NCI-H774 (cell line): ENCODE measurements at places on chromosomes 11 and 22.

DNA sequence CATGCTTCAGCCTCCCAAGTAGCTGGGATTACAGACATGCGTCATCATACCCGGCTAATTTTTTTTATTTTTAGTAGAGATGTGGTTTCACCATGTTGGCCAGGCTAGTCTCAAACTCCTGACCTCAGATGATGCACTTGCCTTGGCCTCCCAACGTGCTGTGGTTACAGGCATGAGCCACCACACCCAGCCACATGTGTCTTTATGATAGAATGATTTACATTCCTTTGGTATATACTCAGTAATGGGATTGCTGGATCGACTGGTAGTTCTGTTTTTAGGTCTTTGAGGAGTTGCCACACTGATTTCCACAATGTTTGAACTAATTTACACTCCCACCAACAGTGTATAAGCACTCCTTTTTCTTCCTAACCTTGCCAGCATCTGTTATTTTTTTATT lies 276.2 kb downstream of the METTL15 start:
- DNase-seq: no peak

DNA sequence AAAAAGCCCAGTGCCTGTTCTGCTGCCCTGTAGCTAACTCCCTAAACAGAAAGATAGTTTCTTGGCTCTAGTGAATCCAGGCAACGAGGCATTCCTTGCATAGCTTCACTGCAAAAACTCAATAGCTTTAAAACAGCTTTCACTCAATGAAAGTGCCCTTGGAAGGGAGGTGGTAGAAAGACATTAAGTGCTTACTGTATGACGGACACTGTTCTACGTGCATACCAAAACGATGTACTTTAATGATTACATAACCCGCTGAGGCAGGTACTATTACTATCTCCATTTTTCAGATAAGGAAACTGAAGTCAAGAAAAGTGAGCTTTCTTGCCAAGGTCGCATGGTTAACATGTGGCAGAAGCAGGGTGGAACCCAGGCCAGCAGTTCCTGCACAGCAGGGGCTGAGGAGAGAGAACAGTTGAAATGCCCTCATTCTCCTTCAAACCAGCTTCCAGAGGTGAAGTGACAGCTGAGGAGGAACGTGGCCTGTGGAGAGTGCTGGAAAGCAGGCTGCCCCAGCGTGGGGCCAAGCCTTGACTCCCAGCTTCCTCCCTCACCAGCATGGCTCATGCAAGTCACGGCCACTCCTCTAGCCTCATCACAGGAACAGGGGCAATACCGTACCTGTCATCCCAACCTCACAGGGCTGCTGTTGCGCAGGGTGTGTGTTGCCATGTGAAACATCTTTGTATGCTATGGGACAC lies 227.5 kb upstream of the NARS2 start:
- no peak for DNase-seq

DNA sequence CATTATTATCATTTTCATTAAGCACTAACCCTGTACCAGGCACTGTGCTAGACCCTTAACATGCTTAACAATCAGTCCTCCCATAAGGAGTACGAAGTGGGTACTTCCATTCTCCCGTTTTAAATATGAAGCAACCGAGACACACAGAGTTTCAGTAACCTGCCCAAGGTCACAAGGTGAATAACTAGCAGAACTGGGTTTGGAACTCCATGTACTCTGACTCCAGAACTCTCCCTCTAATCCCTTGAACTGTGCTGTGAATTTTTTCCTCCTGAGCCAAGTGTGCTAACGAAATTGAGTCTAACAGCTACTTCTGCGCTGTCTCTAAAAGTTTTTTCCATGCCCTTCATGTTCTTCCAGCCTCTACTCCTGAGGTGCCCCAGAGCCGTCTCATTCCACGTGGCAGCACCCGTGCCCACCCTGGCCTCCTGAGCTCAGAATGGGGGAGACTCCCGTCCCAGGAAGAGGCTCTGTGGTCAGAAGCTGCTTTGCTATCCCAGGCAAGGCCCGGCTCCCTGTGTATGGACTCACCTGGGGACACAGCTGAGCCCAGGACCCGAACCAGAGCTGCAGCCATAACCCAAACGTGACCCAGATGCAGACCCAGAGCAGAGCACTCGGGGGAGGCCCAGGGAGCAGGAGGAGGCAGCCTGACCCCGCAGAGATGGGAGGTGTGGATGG lies 8.6 kb upstream of the TRIM29 start:
- no peak for DNase-seq

GRCh38 chr11:26730414-26731083 lies 8.7 kb upstream of the SLC5A12 start:
- no peak for DNase-seq

GRCh38 chr11:132171031-132171430 lies 800.6 kb downstream of the NTM start:
- DNase-seq: no peak

DNA sequence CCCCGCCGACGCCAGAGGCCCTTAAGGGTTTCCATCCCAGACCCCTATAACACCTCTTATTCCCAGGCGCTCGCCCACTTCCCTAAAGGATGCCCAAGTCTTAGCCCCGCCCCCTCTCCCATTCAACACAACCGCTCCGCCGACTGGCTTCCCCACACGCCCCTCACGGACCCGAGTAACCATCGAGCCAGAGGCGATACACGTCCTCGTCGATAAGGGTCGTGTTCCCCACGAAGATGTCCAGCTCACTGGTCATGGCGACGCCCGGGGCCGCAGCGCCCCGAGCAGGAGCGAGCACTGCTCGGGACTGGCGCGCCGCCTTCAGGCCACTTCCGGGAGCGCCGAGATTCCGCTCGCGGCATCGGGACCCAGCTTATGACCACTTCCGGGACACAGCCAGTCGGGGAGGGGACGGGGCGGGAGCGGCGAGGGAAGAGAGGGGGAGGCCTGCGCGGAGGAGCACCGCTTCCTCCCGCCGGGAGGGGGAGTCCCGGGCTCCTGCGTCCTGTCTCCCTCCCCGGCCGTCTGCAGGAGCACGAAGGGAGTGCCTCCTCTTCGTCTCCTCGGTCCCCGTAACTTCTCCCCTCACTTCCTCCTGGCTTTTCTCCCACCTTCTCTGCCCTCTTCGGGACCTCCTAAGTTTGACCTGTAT lies at the start of gene FIBP:
Gene FIBP (minus strand): TSS at position 309 of the 652 bp plus-strand sequence. CDS start 53 bp downstream, at position 256.
- DNase-seq: peak; percentile 98

DNA sequence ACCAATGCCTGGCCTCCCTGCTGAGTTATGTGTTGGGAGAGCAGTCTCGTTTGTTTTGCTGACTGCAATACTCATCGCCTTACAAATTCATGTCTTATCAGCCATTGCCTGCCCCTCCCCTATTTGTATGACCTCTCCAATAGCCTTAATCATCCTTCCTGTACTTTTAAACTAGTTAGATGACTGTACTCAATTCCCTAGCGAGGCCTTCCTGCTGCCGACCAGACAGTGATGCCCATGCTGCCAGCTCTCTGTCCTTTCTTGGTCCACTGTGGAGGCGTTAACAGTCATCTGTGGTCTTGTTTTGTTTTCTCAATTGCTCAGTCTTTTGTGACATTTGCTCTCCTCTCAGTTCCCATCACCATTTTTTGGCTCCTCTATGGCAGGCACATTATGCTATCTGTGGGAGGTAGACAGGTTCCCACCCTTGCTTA lies 20.3 kb upstream of the YPEL1 start:
- DNase-seq: no peak

GRCh38 chr11:69485337-69486041 lies 4.0 kb downstream of the LINC01488 start:
- no peak for DNase-seq

DNA sequence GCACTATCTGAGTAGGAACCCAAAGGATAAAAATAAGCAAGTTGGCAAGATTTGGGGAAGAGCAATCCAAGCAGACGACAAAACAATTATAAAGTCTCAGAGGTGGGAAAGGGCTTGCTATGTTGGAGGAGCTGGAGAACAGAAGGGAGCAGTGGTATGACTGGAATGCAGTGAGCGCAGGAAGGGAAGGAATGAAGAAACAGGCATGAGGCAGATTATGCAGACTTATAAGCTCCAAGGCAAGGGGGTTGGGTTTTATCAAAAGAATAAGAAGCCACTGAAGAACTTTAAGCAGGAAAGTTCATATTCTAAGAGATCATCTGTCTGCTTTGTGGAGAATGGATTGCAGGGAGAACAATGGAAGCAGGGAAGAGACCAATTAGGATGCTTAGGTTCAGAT lies 31.7 kb downstream of the PGM2L1 start:
- DNase-seq: no peak

GRCh38 chr11:79013509-79013908 lies 427.3 kb downstream of the TENM4 start:
- no peak for DNase-seq

- DNase-seq: no peak
Measured at GRCh38 chr11:69530278-69531070, 49.0 kb downstream of the LINC01488 start.

- DNase-seq: no peak
Measured at GRCh38 chr11:72012897-72013721, 14.4 kb downstream of the IL18BP start.

- DNase-seq: no peak
Measured at GRCh38 chr22:31119026-31119717, 3.6 kb upstream of the INPP5J start.

DNA sequence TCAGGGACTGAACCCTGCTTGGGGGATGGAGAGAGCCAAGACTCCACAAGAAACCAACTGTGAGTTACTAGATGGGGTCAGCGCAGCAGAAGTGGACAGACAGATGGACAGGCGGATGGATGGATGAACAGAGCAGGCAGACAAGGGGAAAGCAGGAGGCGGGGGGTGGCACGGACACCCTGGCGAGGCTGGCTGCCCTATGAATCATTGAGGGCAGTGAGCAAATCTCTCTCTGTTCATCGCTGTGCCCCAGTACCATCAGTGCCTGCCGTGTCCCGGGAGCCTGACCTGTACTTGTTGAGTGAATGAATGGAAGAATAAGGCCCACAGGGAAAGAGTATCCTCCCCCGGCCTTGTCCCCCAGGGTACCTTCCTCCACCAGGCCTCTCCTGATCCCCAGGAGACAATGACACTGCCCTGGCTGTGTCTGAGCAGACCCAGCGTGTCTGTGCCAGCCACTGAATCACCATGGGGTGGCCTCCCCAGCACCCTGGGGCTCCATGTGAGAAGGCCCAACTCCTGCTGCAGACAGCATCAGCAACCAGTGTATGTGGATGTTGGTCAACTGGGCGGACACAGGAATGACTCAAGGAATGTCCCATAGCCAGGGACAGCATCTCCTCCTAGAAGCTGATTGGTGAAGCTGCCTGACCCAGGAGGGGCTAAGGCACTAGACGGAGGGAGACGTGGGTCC lies 5.1 kb upstream of the KLHL35 start:
- no peak for DNase-seq

DNA sequence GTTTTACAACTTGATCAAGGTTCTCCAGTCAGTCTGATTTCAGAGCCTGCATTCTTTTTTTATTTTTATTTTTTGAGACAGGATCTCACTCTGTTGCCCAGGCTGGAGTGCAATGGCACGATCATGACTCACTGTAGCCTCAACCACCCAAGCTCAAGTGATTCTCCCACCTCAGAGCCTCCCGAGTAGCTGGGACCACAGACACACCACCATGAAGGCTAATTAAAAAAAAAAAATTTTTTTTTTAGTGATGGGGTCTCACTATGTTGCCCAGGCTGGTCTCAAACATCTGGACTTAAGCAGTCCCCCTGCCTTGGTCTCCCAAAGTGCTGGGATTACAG lies 117.2 kb upstream of the NAV2 start:
- DNase-seq: no peak

DNA sequence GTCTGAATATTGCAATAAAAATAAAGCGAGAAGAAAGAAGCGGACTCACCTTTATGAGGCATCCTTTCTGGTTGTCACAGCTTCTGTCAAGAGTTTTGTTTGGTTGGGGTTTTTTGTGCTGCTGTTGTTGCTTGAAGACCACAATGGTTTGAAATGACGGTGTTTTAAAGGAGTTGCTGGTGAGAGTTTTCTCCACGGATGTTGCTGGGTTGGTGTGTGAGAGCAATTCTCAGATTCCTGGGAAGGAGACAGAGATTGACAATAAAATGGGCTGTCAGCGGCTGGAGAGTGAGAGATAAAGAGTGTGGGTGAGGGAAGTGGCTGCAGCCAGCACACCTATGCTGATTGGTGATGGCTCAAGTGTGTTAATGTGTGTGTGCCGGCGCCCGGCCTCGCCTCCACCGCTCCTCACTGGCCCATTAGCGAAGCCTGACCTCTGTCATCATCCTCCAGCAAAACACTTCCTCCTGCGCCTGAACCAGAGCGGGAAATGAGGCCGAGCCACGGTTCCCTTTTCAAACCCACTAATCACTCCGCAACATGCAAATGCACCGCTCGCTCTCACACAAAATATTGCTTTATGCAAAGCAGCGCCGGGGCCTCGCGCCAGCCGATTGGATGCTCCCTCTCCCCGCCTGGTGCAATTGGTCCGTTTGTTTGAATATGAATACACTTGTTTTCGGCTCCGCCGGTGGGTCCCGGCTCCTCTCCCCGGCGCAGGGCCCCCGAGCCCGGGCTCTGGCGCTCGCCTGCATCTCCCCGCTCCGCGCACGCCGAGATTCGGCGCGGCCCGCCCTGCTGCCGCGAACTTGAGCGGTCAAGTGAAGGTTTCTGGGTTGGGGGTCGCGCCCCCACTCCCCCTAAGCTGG lies at the start of gene PAX6:
Gene PAX6 (minus strand): TSS at position 544 of the 869 bp plus-strand sequence. CDS start 4,911 bp downstream, outside the sequence.
- peak; percentile 95 for DNase-seq

DNA sequence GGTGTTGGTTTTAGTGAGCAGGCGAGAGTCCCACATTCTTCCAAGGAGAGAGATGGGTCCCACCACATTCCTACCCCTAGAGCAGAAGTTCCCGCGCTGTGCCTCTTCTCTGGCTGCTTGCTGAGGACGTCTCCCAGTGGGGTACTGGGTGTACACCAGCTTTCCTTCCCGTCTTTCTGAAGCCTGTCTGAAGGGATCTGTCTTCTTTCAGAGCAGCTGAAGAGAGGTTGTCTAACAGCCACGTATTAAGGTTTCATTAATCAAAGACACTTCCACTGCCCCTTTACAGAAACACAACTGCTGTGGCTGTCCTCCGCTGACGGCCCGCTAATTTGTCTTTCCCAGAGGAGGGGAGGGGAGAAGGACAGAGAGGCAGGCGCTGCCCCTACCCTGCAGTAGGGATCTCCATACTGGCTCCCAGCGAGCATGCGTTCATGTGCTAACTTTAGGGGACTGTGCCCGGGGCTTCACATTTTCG lies 56.0 kb downstream of the ZBTB16 start:
- DNase-seq: no peak

DNA sequence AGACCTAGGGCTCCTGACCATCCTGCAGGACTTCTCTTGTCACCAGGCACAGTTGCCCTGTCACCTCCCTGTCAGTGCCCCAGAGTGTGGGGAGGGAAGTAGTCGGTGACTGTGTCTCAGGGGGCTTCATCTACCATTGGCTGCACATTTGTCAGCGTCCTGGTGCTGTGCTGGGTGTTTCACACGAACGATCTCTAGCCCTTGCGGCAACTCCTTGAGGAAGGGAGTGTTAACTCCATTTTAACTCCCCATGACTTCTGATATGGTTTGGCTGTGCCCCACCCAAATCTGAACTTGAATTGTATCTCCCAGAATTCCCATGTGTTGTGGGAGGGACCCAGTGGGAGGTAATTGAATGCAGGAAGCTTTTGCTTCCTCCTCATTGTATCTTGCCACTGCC lies 7.1 kb downstream of the TSKU start:
- DNase-seq: no peak
